ENCODE measurements at places on chromosomes 4 and X.

DNA sequence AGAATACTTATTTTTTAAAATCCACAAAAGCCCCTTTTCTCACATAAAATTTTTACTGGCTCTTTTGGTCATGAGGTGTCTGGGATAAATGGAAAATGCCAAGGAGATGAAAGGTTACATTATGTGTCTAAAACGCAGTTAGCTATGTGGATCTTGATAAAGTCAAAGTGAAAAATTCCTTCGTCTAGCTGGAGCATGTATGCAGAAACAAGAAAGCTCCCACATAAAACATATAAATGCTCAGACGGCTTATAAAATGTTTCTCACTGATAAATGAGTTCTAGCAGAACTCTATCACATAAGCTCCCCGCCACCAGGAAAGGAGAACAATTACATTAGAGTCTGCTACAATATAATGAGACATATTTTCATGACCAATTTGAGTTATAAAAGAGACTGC is 83.8 kb downstream of the TBC1D9 start:
- DNase-seq = no peak

DNA sequence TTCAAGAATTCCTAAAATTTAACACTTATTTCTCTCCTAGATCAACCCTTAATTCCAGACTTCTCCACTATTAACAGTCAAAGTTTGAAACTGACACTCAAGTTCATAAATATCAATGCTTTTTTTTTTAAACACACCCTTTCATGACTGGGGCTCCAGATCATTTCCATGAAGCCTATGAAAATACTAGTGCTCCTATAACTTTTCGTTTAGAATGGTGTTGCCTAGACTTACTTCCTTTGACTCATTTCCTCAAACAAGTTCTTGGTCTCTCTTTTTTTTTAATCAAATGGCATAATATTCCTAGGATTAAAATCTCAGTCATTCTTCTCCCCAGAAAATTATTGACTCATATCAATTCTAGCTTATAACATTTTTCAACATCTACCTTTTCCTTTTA is 13.1 kb downstream of the ZMAT1 start:
- no peak for DNase-seq

DNA sequence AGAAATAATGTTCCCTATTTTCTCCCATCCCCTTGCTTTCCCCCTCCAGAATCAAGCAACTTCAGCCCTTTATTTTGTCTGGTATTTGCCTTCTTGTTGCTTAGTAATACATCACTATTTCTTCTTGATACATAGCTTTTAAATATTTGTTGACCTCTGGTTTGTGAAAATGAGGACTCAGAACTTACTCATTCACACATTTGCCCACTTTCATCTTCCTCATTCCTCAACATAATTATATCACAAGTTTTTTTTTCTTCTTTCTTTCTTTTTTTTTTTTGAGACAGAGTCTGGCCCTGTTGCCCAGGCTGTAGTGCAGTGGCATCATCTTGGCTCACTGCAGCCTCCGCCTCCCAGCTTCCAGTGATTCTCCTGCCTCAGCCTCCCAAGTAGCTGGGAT is 28.9 kb upstream of the NDUFC1 start:
- DNase-seq = no peak

GRCh38 chr4:141391771-141392170 is 171.1 kb downstream of the ZNF330 start:
- DNase-seq = no peak

GRCh38 chr4:26320538-26321372 is at the start of gene RBPJ:
RBPJ (plus strand) TSS chr4:26321014; CDS start chr4:26321029, 15 bp downstream.
- DNase-seq = peak; percentile 66

GRCh38 chr4:77147079-77147782 is 9.8 kb upstream of the CCNG2 start:
- no peak for DNase-seq

GRCh38 chr4:117063961-117064696 is 21.2 kb downstream of the TRAM1L1 start:
- no peak for DNase-seq

DNA sequence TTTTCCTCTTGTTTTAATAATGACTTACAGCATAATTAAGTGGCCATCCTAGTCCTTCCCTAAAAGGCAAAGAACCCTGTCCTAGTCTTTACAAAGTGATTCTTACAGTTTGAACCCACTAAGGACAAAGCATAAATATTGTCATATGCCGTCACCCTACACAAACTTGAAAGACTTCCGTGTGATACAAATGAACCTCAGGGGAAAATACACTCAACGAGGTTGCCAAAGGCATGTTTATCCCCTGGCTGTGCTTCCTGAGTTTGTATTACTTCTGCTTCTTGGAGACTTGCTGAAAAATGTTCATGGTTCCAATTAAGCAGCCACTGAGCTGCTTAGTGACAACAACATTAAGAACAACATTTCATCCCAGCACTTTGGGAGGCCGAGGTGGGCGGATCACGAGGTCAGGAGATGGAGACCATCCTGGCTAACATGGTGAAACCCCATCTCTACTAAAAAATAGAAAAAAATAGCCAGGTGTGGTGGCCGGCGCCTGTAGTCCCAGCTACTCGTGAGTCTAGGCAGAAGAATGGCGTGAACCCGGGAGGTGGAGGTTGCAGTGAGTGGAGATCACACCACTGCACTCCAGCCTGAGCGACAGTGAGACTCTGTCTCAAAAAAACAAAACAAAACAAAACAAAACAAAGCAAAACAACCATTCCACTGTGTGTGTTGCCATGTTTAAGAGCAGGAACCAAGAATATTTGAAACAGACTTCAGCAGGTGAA is 16.2 kb downstream of the RASSF6 start:
- no peak for DNase-seq

- DNase-seq = no peak
Measured at GRCh38 chrX:136130931-136131833, 16.2 kb upstream of the FHL1 start.

DNA sequence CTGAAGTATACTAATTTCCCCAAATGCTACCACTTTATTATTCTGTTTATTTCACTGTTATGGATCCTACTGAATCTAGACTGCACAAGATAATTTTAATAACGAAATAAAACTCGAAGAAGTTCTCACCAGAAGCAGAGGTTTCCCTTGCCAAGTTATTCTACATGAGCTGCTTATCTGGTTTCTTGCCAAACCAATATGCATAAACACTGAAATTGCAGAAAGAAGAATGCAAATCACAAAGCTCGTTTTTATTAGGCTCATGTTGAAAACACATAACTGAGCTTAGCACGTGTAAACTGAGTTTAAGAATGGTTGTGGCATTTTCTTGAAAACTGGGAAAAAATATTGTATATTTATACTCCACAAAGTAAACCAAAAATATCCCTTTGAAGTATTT is 35.9 kb downstream of the GRID2 start:
- DNase-seq = no peak

GRCh38 chrX:66043584-66043983 is 3.7 kb upstream of the VSIG4 start:
- no peak for DNase-seq

GRCh38 chr4:125838924-125839323 is 524.2 kb downstream of the FAT4 start:
- DNase-seq = no peak

- DNase-seq = no peak
Measured at GRCh38 chr4:159002950-159003349, 99.9 kb upstream of the RAPGEF2 start.

DNA sequence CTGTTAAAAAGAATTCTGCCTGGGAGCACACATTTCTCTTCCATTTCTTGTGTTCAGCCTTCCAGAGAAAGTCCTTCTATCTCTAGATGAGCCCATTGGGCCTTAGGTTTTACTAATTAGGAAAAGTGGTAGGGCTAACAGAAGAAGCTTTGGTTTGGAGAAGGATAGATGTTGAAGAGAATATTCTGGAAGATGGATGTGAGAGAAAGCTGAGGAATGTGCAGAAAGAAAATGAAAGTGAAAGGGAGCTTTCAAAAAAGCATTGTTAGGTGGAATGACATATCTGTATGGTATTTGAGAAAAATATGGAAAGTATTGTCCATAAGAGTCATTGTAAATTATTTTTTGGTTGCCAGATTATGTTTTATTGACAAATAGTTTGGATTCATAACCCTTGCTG is 474.8 kb upstream of the SLIT2 start:
- no peak for DNase-seq

DNA sequence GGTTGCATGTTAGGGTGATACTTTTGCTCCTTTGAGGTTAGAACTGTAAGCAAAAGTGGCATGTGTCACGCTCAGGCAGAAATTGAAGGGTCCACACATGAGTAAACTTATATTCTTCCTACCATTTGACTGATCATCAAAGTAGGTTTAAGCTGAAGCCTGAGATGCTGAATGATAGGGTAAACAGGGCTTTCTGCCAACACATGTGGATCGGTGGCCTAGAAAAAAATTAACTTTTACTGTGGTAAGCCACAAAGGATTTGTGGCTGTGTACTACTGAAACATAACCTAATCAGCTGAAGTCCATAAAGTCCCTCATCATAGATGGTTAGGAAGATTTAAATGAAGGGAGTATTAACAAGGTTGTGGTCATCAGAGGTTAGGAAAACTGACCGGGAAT is 1070.1 kb downstream of the STPG2 start:
- no peak for DNase-seq

- peak; percentile 0 for DNase-seq
Measured at GRCh38 chrX:77003956-77004355, 443.2 kb upstream of the FGF16 start.

DNA sequence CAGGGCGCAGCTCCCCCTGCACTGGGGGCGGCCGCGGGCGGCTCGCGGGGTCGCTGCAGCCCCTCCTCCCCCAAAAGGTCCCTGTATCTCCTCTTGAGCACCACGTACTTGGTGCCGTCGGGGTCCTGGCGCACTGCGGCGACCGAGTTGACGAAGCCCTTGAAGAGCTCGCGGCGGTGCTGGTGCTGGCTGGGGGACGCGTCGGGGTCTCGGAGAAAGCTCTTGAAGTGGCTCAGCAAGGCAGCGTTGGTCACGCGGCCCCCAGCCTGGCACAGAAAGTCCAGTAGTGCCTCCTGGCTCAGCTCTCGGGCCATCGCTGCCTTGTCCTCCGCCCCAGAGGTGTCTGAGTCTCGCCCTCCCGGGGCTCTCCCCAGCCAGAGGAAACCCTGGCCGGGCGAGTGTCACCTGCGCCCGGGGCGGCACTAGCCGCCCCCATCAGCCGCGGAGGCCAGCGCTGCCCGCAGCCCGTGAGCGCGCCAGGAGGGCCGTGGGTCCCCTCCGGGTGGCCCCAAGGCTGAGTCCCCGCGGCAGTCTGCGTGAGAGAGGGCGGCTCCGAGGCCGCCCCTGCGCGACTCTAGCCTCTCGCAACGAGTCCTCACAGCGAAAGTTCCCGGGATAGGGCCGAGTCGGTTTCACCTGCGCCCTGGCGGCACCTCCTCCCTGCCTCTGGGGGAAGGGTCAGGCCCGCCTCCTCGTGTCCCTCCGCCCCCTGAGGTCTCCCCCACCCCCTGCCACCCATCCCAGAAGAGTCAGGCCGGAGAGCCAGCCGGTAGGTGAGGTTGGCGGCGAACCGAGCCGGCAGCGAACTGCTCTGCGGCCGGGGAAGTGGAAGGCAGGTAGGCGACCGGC is at the start of gene SOWAHB:
Gene SOWAHB (minus strand): TSS at position 609 of the 849 bp plus-strand sequence. CDS start 295 bp downstream, at position 314.
- DNase-seq = peak; percentile 10

- DNase-seq = no peak
Measured at GRCh38 chr4:156606554-156607477, 364.8 kb downstream of the PDGFC start.

DNA sequence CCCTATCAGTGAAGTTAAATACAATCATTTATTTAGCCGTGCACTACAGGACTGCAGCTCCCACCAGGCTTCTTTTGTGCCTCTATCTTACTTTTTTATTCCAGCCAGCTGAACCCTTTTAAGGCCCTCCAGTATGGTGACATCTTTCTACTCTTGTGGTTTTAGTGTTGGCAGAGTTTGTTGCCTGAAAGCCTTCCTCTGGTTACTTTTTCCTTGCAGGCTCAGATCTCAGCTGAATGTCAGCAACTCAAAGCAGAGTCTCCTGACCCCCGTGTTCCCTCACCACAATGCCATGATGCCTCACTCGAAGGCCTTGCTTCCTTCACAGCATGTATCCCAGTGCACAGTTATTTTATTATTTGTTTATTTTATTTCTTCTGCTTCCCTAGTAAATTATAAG is 818.9 kb upstream of the LCORL start:
- no peak for DNase-seq

- no peak for DNase-seq
Measured at GRCh38 chr4:80462621-80463091, 127.1 kb downstream of the CFAP299 start.

- no peak for DNase-seq
Measured at GRCh38 chr4:2043396-2044118, 15.6 kb upstream of the NAT8L start.

DNA sequence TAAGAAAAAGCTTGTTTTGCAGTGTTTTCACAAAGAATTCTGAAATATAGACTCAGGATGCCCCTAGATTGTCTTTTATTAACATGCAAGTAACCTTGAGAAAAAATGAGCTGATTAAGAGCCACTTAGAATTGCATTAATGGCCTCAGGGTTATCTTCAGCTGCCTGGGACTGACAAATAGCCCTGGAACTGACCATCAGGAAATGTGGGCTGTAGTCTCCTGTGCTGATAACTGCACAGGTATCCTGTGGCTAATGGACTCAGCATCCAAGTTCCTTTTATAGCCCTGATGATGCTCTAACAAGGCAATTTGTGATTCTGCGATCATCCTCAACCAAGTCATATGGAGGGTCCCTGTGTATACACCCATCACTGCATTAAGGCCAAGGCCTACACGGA is 17.0 kb downstream of the CA5B start:
- DNase-seq = no peak

DNA sequence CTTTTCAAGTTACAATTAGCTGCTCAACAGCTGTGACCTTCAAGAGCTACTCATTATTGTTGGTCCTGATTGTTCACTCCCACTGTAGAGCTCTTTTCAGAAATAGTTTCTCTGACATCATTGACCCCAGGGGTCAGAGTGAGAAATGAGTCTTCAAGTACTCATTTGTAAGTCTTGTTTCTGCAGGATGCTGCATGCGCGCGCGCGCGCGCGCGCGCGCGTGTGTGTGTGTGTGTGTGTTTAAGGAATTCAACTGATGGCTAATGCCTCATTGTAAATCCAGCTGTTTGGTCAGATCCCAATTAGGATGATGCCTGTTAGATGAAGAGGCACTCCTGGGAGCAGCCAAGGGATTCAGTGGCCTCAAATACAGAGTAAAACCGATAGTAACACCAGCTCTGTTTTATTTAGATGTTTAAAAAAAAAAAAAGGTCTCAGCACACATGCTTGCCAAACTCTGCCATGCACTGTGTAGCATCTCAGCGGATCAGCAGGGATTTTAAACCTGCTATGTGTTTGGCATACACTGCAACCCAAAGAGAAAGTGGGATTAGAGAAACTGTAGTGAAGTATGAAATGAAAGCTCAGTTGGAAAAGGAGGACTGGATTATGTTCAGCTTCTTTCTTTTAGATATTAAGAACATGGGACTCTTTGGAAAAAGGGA is 332.3 kb downstream of the ADGRL3 start:
- no peak for DNase-seq

GRCh38 chrX:17546356-17546755 is 171.4 kb downstream of the NHS start:
- no peak for DNase-seq

All from stimulated activated CD4-positive, alpha-beta T cell treated with anti-CD3 and anti-CD28 coated beads, Interleukin-1b, Interleukin-23, amount 100 ng/mL, for 24 hours (primary cell).